ENCODE measurements at places on chromosomes 5 and 9.
A peak's percentile ranks its signal among the peaks of the same experiment; 100 is the strongest.

DNA sequence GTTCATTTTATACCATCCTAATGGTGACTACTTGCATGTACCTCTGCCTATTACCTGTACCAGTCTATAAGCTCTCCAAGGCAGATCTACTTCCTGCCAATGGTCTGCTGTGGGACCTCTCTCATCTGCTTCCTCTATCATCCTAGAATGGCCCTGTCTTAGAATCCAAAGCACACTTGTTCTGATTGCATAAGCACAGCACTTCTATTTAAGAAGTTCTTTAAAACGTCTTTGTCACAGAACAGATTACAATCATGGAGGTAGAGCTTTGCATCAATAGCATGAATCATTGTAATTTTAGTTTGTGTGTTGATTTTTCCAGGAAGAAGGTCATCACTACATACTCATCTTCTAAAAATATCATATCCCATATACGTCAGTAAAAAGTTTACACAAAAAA is 131.8 kb upstream of the ACOT12 start:
- no peak for DNase-seq

GRCh38 chr9:132708769-132709430 is 38.6 kb downstream of the GTF3C4 start:
- no peak for DNase-seq

- DNase-seq = no peak
Observed at GRCh38 chr9:77531400-77531799, 116.7 kb downstream of the GNA14 start.

DNA sequence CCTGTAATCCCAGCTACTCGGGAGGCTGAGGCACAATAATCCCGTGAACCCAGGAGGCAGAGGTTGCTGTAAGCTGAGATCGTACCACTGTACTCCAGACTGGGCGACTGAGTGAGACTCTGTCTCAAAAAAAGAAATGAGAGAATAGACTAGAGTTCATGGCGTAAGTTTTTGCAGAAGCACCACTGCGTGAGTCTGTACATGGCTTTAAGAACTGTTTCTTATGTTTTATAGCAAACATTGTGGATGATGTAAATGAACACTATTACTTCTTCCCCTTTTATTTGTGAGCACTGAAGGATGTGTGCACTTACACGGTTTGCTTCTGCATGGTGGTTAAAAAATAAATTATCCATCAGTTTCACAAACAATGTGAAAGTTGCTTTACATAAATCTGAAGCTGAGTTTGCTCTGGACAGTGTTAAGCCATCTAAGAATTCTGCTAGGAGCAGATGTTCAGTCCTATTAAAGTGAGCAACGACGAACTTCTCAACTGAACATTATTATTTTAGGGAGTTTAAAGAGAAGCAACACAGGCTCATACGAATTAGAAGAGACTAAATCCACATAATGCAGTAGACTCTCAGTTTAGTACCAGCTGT is 52.5 kb downstream of the ZFAND5 start:
- no peak for DNase-seq

GRCh38 chr5:39716532-39717028 is 291.8 kb upstream of the DAB2 start:
- DNase-seq = peak; percentile 6

DNA sequence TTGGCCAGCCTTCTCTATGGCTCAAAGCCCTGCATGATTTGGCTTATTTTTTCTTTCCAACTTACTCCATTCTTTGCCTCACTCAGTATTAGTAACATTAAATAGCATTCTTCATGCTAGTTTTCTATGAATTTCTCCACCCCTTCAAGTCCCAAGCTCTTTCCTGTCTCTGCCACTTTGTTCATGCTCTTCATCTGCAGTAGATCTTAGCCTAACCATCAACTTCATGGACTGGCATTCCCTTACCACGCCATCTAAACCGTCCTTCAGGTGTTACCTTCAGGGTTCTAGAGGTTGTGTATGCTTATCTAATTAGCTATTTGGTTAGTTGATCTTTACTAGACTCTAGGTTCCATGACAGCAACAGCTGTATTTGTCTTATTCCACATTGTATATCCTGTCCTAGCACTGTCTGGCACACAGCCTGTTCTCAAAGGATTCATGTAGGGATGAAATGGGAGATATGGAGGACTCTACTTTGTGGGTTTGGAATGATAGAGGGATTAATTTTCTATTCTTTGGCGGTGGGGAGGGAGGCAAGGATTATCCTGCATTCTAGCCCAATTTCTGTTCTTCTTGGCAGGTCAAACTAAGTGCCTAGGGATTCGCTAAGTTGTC is 26.4 kb downstream of the TMEM167A start:
- no peak for DNase-seq

Data from stimulated activated CD4-positive, alpha-beta T cell treated with anti-CD3 and anti-CD28 coated beads, TNF-alpha, amount 100 ng/mL, for 24 hours (primary cell).